ENCODE measurements at places on chromosomes 7 and 10.

DNA sequence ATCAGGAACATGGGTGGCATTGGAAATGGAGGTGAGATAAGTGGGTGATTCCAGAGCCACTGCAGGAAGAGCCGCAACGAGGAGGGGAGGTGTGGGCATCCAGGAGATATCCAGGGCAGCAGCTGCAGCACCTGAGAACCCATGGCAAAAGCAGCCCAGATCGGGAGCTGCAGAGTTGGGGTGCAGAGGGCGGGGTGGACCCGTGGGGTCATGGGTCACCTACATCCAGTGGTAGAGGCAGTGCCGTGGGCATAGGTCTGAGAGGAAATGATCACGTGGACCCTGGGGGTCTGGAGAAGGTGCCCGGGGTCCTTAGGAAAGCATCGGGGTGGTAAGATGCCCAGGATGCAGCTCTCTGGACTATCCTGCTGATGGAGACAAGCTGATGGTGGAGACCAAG, 530.0 kb downstream of the GLRX3 start:
- no peak for DNase-seq

- no peak for DNase-seq
These were observed 98.7 kb downstream of the MICALL2 start for GRCh38 chr7:1360521-1360971.

DNA sequence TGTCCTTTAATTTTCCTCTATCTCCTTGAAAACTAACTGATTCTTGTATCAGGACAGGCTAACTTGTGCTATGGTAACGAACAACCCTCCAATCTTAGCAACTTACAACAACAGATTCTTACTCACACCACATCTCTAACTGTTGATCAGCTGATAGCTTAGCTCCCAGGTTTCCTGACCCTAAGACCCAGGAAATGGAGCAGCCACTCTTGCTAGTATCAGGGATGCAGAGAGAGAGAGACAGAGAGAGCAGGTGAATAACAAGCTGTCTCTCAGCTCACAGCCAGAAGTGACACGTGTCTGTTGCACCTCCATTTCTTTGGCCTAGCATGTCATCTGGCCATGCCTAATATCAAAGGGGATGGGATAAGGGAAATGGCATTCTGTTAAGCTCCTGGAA, 1289.0 kb upstream of the AUTS2 start:
- DNase-seq: no peak

DNA sequence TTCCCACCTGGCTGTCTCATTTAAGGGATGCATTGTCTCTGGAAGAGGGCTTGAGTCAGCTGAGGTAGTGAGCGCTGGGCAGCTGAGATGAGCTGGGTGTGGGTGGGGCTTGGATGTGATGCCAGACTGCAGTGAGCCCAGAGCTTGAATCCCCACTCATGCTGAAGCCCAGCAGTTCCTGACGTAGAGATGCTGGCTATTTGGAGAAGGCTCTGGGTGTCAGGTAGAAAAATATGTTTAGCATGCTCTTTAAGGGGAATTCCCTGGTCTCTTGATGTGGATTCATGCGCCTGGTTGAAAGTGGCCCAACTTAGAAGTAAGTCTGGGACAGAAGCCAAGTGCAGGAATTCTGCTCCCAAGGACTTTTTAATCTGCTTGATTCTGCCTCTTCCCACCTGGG, 241.5 kb upstream of the IGFBP3 start:
- no peak for DNase-seq

- DNase-seq: no peak
These were observed 113.8 kb upstream of the EGFR start for GRCh38 chr7:54904986-54905385.

DNA sequence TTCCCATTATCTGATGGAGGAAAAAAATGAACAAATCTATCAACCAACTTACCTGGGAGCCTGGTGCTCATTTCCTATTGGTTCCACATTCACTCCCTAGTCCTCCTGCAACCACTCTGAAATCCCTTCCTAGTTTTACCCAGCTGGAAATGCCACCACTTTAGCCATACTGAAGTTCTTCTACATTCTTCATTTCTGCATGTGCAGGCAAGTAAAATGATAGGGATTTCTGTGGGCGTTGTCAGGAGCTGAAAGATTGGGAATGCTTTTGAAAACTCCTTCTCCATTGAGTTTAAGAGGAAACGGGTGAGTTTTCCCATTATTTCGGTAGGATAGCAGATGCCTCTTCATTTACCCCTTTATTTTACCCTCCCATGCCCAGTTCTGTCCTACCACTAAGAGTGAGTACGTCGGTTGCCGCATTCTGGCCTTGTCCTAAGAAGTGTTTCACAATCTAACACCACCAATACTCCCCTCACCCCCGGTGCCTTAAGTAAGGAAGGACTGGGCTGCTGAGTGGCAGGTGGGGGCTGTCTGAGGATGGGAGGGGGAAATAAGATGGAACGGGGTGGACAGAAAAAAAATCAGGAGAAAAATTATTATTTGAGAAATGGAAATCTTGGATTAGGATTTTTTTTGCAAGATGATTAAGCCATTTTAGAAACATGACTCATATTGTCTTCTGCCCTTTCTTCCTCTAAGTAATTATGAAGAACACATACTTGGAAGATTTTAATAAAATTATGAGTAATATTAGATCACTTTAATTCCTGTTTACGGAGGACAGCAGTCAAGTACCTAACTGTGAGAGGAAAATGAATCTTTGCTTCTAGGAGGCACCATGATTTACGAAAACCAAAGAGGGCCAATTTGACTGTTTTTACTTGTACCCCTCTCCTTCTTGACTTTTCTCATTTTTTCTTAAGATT, 13.2 kb upstream of the TAS2R60 start:
- DNase-seq: no peak

- no peak for DNase-seq
These were observed 28.5 kb upstream of the NUB1 start for GRCh38 chr7:151312831-151313809.

GRCh38 chr7:129100827-129101166, 43.7 kb upstream of the TSPAN33 start:
- DNase-seq: no peak

DNA sequence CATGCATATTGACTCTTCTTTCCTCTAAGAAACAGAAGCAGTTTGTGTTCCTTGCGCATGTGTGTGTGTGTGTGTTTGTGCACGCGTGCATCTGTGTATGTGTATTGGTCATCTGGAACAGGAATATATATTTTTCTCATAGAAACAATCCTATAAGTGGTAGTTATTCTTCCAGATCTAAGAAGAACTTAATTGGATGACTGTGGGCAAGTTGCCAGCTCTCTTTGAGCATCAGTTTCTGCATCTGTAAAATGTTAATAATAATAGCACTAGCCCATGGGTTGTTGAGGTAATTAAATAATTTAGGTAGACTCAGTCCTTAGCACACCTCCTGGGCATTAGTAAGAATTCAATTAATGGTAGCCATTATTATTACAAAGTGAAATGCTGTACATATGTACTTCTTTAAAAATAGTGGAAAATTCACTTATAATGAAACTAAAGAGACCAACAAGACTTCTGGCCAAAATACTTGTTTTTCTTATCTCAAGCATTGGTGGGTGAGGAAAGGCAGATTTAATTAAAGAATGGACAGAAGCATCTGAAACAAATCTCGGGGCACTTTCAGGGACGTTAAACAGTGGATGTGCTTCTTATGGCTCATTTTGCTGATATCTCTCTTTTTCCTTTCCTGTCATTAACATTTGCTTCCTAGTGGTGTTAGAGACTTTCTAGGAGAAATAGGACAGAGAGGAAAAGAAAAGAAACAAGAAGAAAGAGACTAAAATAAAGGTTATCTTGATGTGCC, 124.9 kb upstream of the HABP2 start:
- DNase-seq: no peak

DNA sequence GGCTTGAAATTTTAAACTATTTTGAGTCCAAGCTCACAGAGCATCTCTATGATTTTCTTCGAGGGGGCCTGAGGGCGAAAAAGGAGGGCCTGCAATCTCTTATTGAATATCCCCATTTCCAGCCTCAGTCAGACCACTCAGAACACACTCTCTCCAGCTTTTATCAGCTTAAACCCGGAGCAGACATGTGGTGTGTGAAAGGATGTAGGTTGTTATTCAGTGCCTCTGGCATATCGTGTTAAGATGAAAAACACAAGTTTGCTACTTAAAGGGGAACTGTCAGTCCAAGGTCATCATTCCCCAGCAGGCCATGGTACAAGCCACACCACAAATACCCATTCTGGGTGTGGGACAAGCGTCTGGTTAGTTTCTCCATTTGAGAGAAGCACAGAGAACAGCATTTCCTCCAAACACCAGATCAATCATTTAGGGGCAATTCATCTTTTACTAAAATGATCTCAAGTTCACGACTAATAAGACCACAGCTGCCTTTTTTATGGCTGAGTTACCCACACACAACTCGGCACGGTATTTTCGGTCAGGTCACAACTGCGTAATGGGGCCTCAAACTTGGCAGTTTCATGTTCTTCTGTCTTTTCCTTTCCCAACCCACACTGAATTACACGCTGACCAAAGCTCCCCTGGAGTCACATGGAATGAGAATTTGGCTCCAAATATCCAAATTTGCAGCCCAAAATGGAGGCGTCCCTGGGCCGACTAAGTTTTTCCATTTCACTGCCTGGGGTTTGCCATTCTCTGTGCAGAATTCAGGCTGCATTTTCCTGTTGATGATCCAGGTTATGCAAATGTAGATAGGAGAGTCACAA, 188.4 kb downstream of the SEM1 start:
- DNase-seq: no peak

GRCh38 chr10:8173866-8174243, 119.4 kb downstream of the GATA3 start:
- DNase-seq: no peak

GRCh38 chr7:9181356-9181755, 747.9 kb downstream of the NXPH1 start:
- no peak for DNase-seq

DNA sequence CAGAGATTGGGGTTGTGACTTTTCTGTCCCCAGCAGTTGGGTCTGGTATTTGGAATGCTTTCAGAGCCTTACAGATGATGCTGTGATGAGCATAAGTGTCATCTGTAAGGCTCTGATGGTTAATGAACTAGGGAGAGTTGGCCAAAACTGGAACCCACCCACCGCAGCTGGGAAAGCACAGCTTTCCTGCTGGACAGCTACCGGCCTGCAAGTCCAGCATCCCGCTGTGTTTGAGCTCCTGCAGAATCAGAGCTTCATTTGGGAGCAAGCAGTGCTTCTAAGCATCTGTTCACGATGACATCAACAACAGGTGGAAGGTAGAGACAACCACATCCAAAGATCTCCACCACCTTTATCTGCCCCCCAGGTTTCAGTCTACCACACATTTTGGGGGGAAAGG, 11.7 kb downstream of the UCN3 start:
- DNase-seq: no peak

DNA sequence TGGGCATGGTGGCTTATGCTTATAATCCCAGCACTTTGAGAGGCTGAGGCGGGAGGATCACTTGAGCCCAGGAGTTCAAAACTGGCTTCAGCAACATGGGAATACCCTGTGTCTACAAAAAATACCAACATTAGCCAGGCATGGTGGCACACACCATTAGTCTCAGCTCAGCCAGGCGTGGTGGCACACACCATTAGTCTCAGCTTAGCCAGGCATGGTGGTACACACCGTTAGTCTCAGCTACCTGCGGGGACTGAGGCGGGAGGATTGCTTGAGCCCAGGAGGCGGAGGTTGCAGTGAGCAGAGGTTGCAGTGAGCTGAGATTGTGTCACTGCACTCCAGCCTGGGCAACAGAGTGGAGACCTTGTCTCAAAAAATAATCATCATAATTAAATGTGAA, 9.0 kb downstream of the LRRC27 start:
- DNase-seq: no peak

DNA sequence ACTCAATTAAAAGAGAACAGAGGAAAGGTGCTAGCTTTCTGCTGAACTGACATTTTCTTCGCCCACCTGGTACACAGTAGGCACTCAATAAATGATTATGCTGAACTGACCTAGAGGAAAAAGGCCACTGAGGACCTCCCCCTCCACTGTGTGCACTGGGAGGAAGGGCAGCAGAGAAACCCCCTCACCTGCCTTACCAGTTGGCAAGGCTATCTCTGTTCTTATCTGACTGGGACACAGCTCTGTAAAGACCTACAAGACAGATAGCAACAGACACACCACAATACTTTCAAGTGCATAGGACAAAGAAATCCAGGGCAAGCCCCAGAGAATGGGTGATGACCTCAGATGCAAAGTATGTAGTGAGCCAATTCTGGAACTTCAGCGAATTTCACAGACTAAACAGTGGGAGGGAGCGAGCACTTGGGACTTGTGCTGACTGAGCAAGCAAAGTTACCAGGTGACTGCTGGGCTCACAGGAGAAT, 30.4 kb downstream of the PDLIM1 start:
- DNase-seq: no peak

DNA sequence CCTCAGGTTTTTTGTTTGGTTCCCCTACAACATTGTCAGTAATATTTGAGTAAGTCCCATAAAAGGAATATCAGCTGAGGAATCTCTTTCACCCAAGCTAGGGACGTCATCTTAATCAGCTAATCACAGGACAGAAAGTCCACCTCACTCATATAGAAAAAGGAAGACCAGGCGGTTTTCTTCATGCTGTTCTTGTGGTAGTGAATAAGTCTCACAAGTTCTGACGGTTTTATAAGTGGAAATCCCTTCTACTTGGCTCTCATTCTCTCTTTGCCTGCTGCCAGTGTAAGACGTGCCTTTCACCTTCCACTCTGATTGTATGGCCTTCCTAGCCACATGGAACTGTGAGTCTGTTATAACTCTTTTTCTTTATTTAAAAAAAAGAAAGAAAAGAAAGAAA, 308.1 kb upstream of the PFKP start:
- DNase-seq: no peak

DNA sequence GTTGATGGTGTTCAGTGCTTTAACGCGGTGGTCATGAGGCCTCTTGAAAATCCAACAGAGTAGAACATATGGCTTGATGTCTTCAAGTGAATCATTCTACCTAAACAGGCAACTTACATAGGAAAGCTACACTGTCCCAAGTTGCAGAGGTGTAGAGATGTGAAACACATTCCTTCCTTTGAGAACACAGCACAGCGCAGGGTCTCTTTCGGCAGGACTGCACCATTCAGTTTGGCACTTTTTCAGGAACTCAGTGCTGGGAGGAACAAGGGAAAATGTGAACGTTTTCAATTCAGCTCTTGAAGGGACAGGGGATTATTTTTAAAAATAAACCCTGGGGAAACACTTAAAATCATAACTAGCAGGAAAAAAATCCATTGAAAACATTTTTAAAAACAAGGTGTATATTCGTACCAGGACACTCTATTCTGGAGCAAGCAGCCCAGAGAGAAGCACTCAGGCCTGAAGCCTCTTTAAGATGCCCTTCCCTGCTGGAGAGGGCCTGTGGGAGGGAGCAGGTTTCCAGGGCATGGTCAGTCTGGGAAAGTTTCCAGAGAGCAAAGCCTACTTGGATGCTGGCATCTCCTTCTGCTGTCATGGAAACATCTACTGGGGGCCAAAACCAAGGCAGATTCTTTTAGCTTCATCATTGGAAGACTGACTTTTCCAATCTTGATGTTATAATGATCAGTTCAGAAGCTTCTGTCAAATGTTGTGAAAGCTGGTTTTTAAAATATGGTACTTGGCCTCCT, 60.4 kb upstream of the NPVF start:
- no peak for DNase-seq

GRCh38 chr10:297567-297966, 162.3 kb downstream of the ZMYND11 start:
- DNase-seq: no peak

GRCh38 chr7:105643384-105643783, 62.1 kb upstream of the EFCAB10 start:
- no peak for DNase-seq
